ENCODE measurements at places on chromosomes 3 and 15.

DNA sequence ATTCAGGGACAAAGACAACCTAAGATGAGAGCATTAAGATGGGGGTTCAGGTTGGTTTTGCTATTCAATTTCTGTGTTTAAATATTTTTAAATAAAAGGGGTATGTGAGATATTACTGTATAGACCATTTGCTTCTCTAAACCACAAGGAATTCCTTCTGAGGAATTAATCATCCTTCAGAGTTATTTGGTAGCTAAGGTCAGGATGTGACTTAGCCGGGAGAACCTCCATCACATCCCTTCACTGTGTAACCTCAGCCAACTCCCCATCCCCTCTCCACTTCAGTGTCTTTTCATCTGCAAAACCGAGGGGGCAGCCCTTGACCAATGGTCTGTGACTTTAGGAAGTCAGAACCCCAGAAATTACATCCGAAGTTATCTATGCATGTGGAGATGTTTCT, 48.7 kb upstream of the SKOR1 start:
- DNase-seq = no peak

GRCh38 chr15:50298340-50298739, 32.8 kb upstream of the HDC start:
- no peak for DNase-seq

DNA sequence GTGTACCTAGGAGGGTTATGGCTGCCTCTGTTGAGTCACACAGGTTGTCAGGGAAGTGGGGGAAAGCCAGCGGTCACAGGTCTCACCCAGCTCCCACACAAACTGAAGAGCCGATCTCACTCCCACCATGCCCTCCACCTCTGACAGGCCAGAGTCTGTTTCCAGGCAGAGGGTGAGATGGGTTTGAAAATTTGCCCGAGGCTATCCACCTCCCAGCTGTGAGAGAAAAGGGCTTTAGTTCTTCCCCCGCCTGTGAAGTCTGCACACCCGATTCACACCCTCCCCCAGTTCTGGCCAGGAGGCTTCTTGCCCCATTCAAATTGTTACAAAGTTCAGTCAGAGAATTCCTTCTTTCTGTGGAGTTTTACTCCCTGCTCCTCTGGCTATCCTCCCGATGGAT, 446.9 kb downstream of the EDEM1 start:
- no peak for DNase-seq

DNA sequence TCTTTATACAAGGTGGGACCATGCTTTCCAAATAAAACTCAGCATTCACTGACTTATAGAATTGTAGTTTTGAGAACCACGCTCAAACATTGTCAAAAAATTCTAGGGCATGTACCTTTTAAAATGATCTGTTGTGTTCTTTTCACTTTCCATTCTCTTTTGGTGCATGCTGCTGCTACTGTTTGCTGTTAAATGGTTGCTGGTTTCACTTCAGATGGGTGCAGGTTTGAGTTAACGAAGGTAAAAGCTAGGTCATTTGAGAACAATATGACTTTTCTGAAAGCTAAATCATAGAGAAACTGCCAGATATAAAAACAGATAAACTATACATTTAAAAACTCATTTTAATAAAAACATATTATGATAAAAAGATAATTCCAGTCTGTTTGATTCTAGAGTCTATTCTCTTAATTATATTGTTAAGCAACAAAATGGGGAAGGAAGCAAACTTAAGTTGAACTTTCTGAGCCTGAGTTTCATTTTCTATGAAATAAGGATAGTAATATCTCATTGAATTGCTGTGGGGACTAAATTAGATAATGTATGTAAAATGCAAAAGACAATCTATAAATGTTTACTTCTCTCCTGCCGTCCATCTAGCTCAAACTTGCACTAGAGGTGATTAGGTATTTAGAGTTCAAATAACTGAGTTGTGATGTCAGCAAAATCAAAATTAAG, 82.4 kb downstream of the OXSM start:
- DNase-seq = no peak

DNA sequence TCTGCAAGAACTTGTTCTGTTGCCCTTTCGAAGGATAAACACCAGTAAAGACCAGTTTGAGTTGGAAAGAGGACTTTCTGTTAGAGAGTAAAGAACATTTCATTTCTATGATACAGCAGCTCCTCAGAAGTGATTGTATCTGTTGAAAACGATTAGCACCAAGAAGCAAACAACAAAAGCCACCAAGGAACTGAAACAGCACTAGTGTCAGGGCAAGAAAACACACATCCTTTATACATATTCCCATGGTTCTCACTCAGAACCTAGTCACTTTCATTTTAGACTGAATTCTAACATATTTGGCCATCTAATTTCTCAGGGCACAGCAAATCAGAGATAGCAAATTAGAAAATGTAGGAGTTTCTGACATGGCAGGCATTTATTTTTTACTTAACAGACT, 116.1 kb downstream of the ATP1B3 start:
- DNase-seq = no peak

- DNase-seq = no peak
These were observed 52.3 kb downstream of the WNT5A start for GRCh38 chr3:55434789-55435188.

- no peak for DNase-seq
These were observed 565 bp downstream of the MANF start for GRCh38 chr3:51385621-51386091.

DNA sequence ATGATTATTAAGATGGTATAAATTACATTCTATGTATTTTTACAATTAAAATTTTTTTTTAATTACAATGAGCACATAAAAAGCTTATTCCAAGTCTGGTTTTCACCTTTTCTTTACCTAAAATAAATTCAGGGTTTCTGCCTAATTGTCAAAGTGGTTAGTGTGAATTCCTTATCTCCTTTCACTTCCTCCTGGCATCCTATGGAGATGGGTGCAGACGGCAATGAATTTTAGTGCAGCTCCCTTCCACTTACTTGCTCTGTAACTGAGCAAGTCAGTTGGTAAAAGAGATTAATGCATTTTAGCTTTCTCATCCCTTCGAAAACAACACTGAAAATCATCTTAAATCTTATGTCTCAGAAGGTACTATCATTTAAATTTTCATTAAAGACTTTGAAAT, 13.1 kb downstream of the HDGFL3 start:
- no peak for DNase-seq

- DNase-seq = no peak
These were observed 115.8 kb downstream of the PDCD6IP start for GRCh38 chr3:33914212-33914611.

DNA sequence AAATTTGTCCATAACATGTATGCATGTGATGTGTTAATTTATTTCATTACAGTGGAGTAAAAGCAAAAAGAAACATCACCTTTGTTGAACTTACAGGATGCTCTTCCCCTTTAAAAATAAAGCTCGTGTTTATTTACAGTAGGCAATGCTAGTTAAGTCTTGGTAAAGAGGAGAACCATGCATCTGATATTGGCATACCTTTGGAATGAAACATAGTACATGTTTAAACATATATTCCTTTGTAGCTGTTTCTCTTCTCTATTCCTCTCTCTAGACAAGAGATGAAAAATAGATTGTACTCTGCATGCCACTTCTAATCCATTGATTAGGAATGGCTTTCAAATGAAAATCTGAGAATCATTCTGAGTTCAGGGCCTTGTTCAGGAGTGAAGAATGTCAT, 374.9 kb upstream of the CNTN4 start:
- DNase-seq = no peak

DNA sequence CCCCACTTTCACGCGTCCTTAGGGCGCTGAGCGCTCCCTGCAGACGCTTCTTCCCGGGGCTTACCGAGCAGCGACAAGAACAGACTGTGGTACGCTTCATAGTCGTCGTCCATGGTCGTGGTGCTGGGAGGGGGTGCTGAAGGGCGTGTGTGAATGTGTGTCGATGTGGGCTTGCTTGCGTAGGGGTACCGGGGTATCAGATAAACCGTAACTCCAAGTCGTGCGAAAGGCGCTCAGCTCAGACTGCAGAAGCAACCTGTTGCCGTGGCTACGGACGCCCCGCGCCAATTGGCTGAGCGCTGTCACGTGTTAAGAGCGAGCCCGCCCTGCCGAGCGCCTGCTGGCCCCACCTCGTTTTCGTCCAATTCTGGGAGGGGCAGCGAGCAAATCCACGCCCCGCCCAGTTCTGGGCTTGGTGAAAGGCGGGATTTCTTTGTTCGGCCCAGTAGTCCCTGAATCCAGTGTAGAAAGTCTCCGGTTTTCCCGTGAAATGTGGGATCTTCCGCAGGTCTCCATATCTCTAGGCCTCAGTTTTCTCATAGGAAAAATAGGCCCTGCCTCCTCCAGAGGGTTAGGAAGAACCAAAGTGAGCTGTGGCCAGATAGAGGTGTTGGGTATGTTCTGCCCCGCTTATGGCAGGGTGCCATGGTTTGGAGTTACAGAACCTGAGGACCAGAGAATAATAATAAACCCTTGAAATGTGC, at the start of gene EFCAB12:
Gene EFCAB12, minus strand, starts transcription at position 261 of the 704 bp plus-strand sequence. Its CDS starts 148 bp downstream, at position 113.
- peak; percentile 93 for DNase-seq

- DNase-seq = peak; percentile 71
These were observed 57.5 kb upstream of the HERC1 start for GRCh38 chr15:63891079-63891767.

DNA sequence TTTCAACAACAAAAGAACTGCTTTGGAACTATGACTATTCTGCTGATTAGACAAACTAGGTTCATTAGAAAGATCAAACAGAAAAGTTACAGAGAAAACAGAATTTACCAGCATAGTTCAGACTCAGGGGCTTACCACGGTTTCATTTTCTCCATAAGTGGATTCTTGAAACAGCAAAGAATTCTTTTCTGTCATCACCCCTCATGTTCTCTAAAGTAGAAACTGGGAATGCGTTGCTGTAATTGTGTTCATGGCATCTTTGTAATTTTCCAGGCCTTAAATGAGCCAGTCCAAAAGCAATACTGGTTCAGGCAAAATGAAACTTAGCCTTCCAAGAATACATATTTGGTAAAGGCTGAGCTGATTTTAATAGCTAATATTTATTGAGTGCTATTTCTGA, 287.8 kb downstream of the CHL1 start:
- no peak for DNase-seq

DNA sequence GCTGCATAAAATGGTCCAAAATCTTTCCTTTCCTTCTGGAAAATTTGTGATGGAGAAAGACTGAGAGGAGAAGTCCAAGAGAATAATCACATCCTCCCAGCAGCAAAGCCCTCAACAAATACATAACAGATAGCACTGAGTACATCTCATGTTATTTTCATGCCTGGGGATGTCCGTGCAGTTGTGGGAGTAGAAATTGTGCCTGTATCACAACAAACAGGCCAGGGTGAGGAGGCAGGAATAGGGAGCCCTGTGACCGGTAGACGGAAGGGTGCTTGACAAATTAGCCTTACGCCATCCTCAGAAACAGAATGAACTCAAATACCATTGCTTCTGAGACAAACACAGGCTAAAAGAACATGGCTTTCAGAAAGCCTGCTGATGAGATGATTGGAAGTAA, 333.2 kb upstream of the UMPS start:
- DNase-seq = no peak

GRCh38 chr3:190424478-190425439, 24.9 kb downstream of the TMEM207 start:
- peak; percentile 70 for DNase-seq

DNA sequence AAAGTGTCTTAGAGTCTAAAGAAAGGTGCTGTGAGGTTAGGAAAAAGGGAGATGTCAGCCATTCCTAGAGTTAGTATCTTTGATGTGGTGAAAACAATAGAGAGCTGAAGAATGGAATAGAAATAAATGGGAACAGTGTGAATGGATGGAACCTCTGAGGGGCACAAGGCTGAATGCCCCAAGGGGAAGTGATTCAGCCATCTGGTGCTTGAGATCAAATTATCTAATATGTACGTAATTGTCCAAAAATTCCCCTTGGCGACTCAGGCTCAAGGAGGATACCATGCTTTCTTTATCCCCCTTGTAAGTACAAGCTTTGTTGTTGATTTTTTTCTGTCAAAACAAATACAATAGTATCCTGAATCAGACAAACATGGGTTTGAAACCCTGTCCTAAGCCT, 361.6 kb downstream of the LSAMP start:
- peak; percentile 22 for DNase-seq

DNA sequence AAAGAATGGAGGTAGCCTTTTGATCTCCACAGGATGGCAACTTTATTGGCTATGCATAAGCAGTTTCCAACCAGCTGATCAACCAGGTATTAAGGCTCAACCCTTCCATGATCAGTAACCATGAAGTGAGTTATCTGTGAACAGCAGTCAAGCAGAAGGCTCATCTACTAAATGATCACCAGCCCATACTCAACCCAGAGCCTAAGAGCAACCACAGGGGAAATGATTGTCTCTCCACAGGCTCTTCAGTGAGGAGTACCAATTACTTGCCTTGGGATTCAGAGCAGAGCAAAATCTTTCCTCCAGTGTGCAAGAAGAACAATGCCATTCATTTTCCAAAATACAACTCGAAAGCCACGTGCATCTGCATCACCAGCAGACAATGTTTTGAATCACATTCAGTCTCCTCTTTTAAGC, 754.8 kb downstream of the ROBO1 start:
- DNase-seq = no peak

Data from astrocyte of the spinal cord (primary cell).